Stimulated activated CD8-positive, alpha-beta memory T cell treated with anti-CD3 and anti-CD28 coated beads, Interleukin-15, amount 100 ng/mL, for 24 hours (primary cell): ENCODE measurements at places on chromosomes 1 and 21.

GRCh38 chr1:21530368-21531016 lies 21.3 kb downstream of the ALPL start:
- DNase-seq: no peak

DNA sequence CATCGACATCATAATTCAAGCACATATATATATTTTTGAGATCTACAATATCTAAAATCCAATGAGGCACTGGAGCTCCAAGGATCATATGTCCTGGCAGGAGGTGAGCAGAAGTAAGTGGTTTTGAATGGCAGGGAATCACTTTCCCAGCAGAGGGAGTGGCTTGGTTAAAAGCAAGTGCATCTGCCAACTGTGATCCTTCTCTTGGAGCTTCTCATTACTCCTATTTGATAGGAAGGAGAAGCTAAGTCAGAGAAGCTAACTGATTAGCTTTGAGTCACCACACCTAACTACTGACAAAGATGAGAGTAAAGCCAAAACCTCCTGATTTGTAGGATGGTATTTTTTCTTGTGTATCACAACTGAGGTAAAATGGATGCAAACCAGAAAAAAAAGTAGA lies 55.0 kb downstream of the ALG14 start:
- DNase-seq: no peak

DNA sequence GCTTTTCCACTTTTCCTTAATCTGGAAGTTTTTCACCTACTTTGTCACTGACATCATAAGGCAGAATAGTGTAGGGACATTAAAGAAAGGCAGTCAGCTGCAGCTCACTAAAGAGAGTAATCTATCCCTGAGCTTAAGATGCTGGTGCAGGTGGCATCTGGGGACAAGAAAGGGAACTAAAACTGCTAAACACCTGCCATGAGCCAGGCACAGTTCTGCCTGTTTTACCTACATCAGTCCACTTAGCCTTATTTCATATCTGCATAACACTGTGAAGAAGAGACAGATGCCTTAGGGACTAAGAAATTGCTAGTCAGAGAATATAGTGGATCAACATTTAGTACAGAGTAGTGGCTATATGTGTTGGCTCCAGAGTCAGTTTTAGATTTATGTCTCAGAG lies 88.1 kb downstream of the GPATCH2 start:
- DNase-seq: no peak

- DNase-seq: no peak
These were observed 266.7 kb upstream of the GREM2 start for GRCh38 chr1:240878631-240879030.

DNA sequence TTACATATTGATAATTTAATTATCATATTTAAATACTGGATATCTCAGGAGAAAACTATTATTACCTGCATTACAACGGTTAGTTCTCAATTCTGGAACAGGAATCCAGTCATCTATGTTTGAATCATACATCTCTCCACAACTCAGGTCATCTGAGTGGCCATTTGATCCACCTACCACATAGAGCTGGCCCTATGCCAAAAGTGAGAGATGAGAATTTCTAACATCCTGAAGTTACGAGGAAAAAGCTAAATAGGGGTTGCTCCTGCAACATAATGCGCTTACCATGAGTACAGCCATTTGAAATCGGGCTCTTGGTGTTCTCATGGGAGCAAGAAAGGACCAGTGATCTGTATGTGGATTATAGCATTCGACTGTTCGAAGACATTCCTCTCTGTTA lies 16.9 kb downstream of the IVNS1ABP start:
- DNase-seq: no peak

GRCh38 chr1:247400685-247401084 lies 15.3 kb upstream of the NLRP3 start:
- no peak for DNase-seq

DNA sequence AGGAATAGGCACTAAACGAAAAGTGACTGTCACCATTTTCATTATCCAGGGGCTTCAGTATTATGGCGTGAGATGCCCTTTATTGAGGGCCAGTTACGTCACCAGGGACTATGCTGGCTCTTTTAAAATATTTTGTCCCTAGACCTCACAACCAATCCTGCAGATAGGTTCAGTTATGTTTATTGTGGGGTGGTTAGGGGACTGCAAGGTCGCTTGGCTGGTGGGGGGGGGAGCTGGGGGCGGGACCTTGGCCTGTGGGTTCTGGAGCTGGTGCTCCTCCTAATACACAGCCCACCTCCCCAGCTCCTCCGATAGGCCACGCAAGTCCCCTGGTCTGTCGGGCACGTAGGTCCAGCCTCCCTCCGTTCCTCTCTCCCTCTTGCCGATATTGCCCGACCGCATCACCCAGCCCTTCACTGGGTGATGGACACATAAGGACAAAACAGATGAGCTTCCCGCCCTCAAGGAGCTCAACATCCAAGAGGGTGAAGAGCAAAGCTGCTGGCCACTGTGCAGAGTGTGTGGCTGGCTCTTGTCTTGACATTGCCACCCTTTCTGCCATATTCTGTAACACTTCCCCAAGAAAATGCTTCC lies 271.8 kb downstream of the MATN1 start:
- DNase-seq: no peak

DNA sequence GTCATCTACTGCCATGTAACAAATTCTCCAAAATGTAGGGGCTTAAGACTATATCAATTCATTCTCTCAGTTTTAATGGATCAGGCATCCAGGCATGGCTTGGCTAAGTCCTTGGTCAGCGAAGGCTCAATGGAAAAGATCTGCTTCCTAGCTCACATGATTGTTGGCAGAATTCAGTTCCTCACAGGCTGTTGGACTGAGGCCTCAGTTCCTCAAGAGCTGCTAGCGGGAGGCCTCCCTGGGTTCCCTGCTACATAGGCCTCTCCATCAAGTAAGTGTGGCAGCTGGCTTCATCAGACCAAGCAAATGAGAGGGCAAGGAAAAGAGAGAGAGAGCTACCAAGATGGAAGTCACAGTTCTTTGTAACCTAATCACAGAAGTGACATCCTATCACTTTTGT lies 19.6 kb upstream of the EYA3 start:
- no peak for DNase-seq

- no peak for DNase-seq
These were observed 313.0 kb downstream of the KIF26B start for GRCh38 chr1:245467804-245468203.

DNA sequence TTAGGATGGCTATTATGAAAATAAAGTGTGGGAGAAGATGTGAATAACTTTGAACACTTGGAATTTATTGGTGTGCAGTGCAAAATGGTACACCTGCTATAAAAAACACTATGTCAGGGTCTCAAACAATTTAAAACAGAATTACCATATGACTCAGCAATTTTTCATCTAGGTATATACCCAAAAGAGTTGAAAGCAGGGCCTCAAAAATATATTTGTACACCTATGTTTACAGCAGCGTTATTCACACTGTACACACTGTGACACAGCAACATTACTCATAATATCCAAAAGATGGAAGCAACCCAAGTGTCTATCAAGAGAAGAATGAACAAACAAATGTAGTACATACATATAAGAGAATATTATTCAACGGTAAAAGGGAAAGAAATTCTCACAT lies 75.8 kb downstream of the SPATA6 start:
- no peak for DNase-seq

DNA sequence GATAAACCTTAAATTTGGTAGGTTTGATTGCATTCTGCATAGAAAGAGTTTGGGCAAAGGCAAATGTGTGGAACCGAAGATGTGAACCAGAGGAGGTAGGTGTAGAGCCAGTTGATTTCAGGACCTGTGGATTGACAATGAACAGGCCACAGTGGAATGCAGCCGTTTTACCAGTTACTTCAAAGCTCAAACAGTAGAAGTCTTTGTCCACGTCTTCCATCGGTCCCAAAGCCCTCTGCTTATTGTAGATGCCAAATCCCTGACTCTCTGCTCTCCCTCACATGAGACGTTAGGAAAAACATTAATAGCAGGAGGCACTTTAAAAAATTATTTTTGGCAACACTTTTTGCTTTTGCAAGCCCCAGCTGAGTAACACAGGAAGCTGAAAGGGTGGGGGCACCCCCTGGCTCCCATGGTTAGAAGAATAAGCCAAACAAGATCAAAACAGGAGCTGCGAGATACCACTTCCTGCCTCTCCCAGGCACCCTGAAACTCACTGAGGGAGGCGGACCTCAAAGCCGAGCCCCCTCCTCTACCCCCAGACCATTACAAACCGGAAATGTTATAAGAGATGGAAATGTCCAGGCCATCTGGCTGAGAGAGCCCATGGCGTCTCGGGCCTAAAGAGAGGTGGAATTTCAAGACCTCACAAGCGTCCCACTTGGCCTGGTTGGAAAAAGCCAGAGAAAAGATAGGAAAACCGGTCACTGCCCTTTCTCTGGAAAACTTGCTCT lies 13.5 kb downstream of the TRAF3IP3 start:
- DNase-seq: no peak

DNA sequence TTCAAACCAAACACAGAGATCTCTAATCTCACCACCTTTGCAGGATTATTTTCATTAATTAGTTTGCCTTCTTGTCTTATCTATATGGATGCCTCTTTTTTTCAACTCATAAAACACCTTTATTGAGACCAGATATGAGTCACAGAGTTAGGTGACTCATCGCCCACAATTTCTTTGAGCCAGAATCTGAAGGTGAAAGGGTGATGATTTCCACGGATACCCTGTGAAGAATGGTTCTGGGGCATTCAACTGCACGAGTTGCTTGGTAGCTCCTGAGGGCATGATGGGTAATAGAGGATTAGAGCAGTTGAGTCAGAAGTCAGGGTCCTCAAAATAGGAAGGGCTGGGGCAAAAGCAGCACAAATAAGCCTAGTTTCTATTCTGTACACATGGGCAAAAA lies 128.2 kb downstream of the TBX19 start:
- DNase-seq: peak; percentile 6

DNA sequence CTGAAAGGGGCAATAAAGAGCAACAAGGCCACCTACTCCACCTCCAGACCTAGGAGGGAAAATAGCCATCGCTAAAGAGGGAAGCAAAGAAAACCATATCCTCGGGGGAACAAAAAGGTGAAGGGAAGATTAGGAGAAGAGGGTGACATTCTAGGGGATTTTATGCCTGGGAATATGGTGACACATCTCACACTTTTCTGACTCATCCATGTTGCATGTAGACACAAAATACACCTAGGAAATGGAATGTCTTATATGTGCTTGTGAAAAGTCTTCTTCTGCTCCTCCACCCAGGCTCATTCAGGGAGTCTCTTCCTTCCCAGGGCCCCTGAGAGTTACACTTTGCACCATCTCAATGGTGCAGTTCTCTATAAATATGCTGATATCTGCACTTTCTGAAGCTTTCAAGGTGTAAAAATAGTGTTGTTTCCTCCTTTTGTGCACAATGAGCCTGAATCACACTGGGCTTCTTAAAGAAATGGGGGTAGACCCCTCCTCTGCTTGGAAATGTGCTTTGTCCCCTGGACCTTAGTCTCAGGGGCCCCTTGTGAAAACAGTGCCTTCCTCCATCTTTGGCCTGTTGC lies 195.9 kb downstream of the CYYR1 start:
- no peak for DNase-seq

DNA sequence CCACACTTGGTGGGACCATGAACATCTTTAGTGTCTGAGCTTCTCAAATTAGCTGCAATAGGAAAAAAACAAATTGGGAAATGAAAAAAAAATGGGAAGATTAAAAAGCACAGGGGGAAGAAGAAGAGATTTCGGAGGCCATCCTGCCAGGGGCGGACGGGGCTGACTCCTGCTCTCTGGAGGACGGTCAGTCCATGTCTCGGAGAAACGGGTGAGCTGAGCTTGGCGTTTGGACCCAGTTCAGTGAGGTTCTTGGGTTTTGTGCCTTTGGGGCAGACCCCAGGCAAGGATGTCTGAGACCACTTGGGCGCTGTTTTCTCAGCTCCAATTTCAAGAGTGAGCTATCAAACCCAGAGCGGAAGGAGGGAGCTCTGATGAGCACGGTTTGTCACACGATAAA lies 123.9 kb downstream of the PRDM2 start:
- DNase-seq: no peak

DNA sequence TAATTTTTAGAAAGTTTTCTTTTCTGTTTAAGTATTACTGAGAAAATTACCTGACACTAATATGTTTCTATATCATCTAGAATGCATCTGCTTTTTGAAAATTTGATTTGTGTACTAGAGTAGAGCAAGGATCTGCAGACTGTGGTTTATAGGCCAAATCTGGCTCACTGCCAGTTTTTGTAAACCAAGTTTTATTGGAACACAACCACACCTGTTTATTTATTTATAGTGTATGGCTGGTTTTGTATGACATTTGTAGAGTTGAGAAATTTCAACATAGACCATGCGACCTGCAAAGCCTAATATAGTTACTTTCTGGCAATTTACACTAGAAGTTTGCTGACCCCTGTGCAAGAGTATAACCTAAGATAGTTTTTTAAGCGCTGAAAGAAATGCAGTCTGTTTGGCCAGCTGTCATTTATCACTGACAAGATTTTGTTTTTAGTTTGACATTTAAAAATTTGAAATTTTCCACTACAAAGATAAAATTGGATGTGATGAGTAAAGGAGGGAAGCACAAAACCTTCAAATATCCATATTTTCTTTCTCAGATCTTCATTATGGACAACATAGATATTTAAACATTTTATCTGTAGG lies 36.1 kb upstream of the CACYBP start:
- DNase-seq: no peak

- DNase-seq: no peak
These were observed 2.4 kb upstream of the CTPS1 start for GRCh38 chr1:40976952-40977690.

DNA sequence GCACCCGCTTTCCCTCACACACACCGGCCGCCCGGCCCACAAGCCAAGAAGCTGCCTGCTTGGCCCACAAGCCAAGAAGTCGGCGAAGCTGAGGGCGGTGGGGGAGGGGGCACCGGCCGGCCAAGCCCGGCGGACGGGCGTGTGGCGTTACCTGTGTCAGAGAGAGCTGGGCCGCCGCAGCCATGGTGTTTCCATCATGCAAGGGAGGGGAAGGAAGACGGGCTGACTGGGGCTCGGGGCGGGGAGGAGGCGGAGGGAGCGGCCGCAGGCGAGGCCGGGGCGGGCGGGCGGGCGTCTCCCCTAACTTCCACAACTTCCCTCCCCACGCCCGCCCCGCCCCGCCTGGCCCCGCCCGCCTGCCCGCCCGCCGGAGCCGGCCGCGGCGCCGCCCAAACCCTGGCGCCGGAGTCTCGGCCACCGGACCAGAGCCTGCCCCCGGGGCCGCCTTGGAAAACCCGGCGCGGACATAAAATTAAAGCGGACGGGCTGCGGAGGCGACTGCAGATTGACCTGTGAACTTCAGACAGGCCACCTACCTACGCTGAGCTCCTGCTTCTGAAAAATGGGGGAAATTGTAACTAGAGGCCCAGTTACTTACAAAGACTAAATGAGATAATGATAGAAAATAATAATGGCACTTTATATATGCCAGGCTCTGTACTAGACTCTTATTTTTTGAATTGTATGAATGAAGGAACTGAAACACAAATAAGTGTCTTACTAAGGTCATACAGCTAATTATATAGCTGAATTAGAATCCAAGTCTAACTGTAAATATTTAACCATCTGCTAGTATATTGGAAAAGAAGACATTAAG lies at the start of gene EPS15:
Gene EPS15, minus strand, starts transcription at position 219 of the 817 bp plus-strand sequence. Its CDS starts 35 bp downstream, at position 184.
- peak; percentile 78 for DNase-seq

- no peak for DNase-seq
These were observed 171.8 kb downstream of the ACTL8 start for GRCh38 chr1:17926906-17927305.
